NCI-H774 (cell line): ENCODE measurements at places on chromosomes 4 and X.

- DNase-seq = no peak
Measured at GRCh38 chr4:40702800-40703151, 47.0 kb upstream of the NSUN7 start.

- DNase-seq = no peak
Measured at GRCh38 chrX:134670134-134670924, 12.1 kb upstream of the PLAC1 start.

DNA sequence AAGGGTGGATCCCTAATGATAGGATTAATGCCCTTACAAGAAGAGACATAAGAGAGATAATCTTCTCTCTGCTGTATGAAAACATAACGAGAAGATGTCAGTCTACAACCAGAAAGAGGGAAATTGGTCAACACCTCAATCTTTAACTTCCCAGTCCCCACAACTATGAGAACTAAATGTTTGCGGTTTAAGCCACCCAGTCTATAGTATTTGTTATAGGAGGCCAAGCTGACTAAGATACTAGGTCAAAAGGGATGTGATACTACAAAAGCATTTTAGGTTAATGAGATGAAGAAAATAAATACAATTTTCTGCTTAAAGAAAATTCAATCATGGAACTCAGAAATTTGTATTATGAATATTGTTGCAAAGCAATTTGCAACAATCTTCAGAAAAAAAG, 55.4 kb upstream of the LHFPL1 start:
- DNase-seq = no peak

DNA sequence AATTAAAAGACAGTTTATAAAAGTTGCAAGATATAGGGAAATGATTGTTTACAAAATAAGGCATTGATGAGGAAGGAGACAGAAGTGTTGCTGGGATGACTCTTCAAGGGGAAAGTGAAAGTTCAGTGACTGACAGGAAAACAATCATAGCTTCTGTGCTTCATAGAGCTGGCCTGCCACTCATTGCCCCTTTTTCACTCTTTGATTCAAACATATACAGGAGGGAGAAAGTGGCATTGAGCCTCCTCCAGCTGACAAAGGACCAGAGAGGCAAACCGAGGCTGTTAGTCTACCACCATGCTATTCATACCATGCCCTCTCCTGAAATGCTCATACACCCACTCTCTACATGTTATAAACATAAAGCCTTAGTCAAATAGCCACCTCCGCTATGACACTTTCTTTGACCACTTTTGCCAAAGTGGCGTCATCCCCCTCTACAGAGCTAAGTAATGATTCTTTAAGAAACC, 79.2 kb upstream of the ATOH1 start:
- no peak for DNase-seq

DNA sequence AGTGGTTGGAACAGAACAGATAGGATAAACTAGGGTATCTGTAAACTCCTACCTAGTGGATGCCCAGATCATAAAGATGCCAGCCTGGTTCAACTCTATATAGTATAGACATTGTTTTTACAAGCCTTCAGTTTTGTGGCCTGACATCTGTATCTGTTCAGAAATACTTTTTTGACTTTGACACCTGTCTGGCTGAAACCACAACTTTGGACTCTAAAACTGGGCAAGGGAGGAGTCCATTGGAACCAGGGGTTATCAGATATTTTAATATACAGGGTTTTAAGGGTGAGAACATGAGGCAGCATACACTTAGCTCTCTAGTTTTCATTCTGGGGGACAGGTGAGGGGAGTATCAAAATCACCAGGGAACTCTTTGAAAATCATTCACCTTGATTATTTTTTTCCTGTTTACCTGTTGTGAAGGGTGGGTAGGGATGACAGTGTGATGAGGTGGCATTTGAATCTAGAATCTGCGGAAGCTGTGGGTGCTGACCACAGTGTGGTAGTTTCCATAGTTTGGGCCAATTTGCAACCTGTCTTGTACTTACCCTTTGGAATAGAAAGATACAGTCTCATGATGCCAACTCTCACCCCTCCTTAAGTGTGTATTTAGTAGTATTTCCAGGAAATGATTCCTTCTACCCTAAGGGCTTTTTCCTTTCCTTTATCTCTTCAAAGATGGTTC, 20.6 kb downstream of the GAB1 start:
- no peak for DNase-seq

- DNase-seq = no peak
Measured at GRCh38 chr4:7266525-7267292, 74.4 kb downstream of the SORCS2 start.

DNA sequence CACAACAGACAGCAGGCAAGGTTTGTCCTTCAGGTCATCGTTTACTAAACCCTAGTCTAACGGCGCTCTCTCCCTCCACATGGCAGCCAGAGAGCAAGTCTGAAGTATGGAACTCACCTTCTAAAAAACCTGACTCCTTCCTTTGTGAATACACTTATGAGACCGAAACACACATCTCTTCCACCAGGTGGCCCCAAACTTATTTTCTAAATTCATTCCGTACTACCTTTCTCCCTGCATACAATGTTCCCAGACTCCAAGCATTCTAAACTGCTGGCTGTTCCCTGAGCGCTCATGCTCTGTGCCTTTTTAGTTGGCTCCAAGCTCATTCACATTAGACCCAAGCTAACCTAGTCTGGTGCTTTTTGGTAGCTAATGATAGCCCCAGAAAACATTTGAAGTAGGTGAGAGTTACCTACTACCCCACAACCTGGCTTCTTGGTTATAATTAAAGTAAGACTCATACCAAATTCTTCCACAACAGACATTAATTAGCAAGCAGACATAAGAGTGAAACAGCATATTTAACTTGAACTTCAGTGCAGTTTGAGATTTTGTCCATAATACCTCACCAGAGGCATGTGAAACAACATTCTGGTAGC, 67.6 kb upstream of the DCLK2 start:
- no peak for DNase-seq

DNA sequence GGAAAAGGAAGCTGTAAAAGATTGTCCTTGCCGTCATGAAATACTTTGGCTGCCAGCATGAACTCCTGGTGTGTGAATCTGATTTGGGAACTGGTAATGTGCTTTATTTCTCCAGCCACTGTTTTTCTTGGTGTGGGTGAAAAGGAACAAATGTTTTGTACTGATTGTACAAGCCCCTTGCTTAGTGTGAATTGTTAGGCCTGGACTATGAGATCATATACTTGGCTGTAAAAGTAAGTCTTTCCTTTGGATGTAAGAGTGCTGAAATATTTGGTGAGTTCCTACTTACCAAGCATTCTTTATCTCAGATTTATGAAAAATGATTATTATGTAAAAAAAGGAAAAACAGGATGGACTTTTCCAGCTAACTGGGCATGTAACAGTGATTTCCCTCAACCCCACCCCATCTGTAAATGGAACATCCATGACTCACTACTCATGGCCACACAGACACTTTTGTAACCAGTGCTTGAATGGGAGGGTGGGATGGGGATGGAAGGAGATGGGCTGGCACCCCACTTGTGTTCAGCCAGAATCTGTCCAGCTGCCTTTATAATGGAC, 6.3 kb downstream of the FNIP2 start:
- no peak for DNase-seq

- DNase-seq = peak; percentile 39
Measured at GRCh38 chrX:48025561-48025960, 18.8 kb downstream of the SPACA5 start.

DNA sequence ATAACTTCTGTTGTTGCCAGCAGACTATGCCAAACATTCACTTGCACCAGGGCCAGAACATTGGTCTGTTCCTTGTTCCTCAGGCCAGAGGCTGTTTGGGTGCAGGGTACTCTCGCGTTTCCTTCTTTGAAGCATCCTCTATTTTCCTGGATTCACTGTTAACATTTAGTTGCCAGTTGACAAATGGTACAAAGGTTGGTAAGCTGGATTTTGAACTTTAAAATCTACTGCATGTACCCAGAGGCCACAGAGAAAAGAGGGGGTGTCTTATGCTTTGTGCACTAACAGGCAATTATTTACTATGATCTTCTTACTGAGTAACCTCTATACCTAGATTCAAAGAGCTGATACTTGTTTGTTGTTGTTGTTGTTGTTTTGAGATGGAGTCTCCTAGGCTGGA, 12.8 kb upstream of the SAT1 start:
- no peak for DNase-seq

DNA sequence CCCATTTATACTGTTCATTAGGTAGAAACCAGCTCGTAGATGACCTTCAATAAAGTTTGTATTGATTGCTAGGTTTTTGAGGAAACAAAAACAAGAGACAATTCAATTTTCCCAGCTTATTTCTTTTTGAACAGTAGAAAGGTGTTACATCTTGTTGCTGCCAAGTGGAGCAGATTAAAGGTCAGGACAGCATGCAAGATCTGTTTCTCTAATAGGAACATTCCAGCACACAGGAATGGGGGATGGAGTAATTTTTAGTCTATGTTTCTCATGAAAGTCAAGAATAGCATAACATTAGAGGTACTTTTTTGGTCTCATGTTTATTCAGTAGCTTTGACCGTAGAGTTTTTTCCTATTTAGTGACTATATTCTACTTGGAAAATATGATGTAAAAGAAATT, 132.4 kb downstream of the IL1RAPL1 start:
- DNase-seq = no peak

- peak; percentile 29 for DNase-seq
Measured at GRCh38 chr4:11455201-11455835, 26.6 kb upstream of the HS3ST1 start.

DNA sequence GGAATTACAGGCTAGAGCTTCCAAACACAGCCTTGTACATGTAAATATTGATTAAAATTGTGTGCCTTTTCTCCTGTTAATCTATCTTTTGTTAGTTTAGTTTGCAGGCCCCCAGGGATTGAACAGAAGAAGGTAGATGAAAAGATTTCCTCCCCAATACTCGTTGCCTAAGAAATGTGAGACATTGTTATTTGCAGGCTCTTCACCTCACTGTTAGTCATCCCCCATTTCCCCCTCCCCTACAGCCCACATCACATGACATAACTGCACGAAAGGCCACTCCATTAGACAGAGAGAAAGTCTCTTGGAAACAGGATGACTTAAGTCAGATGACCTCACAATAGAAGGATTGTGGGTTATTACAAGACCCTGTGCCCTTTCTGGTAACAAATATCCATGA, 13.3 kb upstream of the MID1 start:
- peak; percentile 11 for DNase-seq

GRCh38 chr4:110795971-110796370, 173.1 kb upstream of the PITX2 start:
- no peak for DNase-seq

DNA sequence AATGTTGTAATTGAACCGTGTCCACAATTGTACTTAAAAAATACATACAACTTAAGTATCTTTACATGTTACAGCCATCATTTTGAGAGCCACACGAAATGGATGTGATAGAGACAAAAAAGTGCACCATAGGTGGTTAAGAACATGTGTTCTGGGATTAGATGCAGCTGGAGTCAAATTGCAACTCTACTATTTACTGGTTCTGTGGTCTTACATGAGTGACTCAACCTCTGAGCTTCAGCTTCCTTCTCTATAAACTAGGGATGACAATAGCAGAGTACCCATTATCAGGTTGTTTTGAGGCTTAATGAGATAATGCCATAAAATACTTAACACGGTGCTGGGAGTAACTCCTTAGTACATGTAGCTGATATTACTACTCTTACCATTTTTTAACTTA, 130.4 kb downstream of the IDS start:
- DNase-seq = no peak

DNA sequence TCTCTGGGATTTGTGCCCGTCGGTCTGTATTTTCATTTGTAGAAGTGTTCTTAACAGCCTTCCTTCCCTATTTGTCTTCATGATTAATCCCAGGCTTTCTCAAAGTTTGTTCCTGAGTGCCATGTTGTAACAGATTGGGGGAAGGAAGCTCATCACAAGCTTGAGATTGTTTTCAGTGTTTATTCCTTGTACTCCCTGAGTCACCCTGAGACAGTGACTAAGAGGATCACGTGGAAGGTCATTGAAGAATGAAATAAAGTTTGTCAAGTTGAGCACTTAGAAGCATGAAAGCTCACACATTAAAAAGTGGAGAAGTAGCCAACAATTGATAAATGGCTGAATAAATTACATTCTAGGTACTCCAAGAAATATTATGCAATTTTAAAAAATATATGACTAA, 153.5 kb upstream of the FAM241A start:
- DNase-seq = no peak

DNA sequence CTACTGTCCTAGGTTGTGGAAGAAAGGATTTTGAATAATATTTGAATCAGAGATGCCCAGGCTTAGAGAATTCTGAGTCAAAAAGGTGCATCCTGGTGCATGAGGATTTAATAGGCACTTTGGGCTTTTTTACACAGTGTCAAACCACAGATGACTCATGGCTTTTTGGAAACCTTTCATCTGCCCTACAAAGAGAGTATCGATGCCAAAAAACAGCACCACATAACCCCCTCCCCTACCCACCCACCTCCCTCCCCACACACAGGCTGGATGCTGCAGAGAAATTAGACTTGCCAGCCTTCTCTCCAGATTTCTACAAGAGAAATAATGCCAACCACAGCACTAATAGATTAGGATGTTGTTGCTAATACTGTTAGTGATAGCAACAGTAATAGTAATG, 779.3 kb downstream of the NLGN4X start:
- no peak for DNase-seq

DNA sequence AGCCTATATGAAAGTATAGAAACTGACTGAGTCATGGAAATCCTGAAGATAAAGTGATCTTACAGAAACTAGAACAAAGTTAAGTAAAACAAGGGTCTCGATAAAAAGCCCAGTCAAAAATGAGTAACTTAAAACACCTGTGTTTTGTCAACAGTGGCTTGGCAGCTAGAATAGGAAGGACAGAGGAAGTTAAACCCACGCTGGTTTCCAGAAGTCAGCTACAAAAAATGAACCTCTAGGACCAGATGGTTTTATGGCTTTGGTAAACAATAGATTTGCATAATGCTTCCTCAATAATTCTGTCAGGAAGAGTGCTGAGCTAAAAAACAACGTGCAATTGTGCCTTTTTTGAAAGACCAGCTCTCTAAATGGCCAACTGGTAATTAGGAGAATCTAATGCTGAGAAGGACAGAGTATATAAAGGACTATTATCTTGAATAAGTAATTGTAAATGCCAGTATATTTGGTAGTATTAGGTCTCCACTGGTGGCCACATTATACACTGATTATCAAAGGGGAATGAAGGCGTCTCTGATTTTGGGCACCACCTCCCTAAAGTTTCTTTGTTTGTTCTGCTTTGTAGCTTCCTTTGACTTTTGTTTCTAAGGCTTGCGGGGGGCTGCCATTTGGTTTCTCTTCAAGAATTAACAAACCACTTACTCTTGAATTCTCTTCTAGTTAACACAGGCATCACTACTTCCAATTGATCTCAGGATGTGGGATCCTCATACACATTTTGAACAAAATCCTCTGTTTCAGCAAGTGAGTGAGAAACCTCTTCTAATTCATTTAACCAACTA, 72.2 kb upstream of the PPP3CA start:
- DNase-seq = peak; percentile 35
